AG08396 (cell line): ENCODE measurements at places on chromosomes 5 and 9.
A peak's percentile ranks its signal among the peaks of the same experiment; 100 is the strongest.

DNA sequence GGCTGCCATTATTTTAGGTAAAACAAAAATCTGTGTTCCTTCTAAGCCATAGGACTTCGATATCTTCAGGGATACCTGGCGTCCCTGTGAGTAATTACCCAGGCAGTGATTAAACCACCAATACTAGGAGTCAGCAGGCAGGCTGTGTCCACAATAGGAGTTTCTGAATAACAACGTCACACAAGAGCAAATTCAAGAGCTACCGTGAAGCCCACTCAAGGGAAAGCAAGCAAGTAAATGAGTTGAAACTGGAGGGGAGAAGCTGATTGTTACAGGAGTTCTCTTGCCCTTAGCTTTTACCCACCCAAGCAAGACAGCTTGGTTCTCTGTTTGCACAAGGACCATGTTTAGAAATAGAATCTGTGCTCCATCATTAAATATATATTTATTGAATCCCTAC is 50.8 kb downstream of the SEMA5A start:
- no peak for DNase-seq

- no peak for DNase-seq
Observed at GRCh38 chr9:33177086-33177485, 9.9 kb upstream of the B4GALT1 start.

DNA sequence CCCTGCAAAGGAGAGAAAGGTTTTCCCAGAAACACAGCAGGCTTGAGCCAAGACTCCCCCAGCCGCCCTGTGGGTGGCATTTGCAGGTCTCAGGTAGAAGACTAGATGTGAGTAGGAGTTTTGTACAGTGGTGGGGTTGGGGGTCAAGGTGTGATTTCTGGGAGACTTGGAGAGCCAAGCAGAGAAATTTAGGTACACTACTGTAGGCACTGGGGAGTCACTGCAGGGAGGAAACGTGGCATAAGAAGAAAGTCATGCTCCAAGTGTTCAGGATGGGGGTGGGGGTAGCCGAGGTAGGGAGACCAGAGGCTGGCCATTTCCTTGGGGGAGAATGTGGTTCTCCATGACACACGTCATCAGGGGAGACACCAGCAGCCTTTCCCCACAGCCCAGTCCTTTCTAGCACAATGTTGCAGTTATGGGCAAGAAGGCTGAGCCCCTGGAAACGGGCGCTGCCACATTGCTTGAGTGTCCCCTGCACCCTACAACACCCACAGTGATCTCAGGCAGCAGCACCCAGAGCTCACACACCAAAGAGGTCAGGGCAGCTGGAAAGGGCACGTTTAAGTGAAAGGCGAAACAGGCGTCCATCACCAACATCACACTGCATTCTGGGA is 210.5 kb downstream of the FSTL4 start:
- DNase-seq, result no peak

DNA sequence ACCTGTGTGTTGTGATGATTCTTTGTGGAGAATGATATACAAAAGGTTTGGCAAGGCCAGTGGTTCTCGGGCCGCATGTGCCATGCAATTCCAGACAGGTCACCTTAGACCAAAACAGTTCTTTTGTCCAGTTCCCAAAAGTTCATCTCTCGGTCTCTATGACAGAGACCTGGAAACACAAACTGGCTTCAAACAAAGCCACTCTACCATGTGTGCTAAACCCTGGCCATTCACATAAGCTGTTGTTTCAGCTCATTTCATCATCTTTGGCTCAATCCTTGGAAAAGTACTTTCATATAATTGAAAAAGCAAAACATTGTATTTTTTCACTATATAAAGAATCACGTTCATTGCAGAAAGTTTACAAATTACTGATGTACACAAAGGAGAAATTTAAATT is 210.5 kb upstream of the SEMA6A start:
- DNase-seq, result no peak

- no peak for DNase-seq
Observed at GRCh38 chr9:105118636-105119035, 125.8 kb upstream of the SLC44A1 start.

GRCh38 chr9:5269249-5269715 is 35.2 kb downstream of the RLN2 start:
- peak; percentile 19 for DNase-seq

DNA sequence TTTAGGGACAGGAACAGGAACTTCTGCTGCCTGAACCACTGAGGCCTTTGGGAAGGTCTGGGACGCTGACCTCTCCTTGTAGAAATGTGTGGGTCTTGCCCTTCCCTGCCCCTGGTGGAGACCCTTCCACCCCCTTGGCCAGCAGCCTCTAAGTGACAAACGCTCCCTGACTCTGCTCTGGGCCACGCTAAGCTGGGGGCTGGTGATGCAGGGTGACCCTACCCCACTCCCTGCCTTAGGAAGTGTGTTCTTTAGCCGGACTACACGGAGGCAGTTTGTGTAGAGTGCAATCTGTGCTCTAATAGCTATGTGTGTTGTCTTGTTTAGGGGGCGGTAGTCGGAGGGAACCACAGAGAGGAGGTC is 123.0 kb downstream of the COL23A1 start:
- no peak for DNase-seq

GRCh38 chr9:68648971-68649370 is 56.1 kb upstream of the PIP5K1B start:
- DNase-seq, result no peak

GRCh38 chr9:9750719-9751118 is 862.1 kb downstream of the PTPRD start:
- no peak for DNase-seq

- DNase-seq, result no peak
Observed at GRCh38 chr5:77322406-77322805, 111.9 kb downstream of the PDE8B start.

DNA sequence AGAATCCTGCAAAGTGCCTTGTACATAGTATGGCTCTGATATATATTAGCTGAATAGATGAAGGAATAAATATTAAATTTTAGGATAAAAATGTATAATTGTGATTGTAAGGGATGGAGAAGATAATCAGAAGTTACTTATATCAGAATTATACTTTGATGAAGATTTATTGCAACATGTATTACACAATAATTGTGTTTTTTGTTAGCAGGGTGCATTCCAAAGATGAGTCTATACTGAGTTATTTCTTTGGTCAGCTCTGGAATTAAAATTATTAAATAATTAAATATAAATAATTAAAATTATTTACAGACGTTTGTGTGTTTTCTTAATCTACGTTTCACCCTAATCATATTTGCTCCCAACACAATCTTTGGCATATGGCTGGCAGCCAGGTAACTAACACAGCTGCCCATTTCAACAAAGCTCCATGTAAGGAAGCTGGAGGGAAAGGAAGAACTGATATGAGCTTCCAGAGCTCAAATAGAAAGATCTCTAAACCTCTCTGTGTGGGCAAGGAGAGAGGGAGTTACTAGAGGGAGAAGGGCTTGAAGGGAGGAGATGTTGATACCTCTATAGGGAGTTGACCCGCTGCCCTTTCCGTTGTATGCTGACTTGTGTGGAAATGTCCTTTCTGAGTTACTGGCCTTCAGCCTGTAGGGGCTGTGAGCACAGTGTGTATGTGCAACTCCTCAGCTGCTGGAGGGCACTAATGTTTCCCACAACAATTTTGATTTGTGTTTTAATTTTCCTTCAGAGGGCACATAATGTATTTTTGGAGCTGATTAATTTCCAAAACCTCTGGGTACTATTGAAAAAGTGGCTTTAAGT is 403.4 kb downstream of the MAN2A1 start:
- no peak for DNase-seq

- DNase-seq, result no peak
Observed at GRCh38 chr5:168992016-168992415, 308.9 kb downstream of the SLIT3 start.

DNA sequence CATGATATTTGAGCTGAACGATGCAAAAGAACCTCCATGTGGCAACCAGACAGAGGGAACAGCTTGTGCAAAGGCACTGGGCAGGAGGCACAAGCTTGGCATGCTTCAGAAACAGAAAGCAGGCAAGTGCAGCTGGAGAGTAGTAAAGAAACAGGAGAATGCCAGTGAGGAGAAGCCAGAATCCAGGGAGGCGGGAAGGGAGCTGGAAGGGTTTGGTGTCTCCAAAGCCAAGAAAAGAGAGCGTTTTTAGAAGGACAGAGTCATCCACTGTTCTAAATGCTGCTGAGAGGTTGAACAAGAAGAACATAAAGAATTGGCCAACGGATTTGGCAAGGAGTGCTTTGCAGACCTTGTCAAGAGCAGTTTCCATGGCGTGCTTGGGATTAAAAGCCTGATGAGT is 124.7 kb downstream of the TLE1 start:
- no peak for DNase-seq

DNA sequence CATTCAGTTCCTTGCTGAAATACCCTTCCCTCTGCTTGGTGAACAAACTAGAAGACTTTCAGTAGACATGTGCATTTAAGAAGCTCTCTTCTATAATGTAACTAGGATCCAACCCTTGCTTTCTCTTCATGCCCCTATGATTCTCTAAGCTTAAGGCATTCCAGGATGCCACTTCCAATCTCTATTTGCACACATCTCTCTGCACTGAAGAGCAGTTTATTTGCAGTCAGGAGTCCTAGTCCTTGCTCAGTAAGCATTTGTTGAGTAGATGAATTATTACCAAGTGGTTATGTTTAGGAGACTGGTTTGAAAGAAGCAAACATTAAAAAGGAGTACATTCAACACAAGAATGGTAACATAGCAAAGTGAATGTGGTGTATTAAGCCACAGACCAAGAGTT is 274.2 kb upstream of the KLF9 start:
- no peak for DNase-seq

- no peak for DNase-seq
Observed at GRCh38 chr9:123660691-123661466, 269.0 kb downstream of the DENND1A start.

DNA sequence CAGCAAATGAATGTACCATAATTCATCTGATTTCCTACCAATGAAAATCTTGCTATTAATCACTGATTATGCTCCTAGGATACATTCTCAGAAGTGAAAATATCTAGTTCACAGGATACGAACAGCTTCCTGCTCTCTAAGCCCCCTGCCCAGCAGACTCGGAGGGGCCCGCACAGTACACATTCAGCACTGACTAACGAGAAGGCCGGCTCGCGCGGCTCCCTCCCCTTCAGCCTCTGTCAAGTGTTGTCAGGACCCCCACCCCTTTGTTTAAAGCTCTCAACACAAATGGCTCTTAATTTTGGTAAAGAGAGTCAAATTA is 82.0 kb downstream of the PRRT1B start:
- no peak for DNase-seq

DNA sequence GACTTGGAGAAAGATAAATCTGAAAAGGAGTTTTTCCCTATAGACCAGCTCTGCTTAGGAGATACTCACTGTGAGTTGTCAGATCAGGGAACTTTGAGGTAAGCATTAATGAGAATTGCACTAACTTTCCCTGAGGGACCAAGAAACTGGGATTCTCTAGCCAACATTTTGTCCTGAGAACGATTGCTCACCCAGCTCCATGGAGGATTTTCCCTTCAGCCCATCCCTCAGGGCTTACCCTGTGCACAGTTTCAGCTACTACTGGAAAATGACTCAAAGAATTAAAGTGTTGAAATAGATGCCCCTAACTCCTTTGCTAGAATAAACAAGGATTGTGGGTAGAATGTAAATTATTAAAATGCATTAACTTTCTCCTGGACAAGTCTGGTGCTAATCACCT is 237.2 kb upstream of the IL12B start:
- DNase-seq, result no peak

DNA sequence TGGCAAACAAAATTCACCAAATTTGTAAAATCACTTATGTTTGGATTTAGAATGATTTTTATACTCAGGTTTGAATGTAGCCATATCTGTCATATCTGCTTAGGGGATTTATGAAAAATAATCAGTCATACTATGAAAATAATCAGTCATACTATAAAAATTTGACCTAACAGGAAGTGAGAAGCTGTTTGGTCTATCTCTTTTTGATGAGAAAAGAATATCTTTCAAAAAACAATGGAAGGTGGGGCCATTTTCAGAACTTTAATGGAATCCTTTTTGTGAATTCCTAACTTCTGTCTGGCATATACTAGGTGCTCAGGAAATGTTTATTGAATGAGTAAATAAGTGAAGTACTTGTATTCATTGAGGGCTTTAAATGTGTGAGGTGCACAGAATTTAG is 70.1 kb downstream of the CWC27 start:
- DNase-seq, result no peak

DNA sequence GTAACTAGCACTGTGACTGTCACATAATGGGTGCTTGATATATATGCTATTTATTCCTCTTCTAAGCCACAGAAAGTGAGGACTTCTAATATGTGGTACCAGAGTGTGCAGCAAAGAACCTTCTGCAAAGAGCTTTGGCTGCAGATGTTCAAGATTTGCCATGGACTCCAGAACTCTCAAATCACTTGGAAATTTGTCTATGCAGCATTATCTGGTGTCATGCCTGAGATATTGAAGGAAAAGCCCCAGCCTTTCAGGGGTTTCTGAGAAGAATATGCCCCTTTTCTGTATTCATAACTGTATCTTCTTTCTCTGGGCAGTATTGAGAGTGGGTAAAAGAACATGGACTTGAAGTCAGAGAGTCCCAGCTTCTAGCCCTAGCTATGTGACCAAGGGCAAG is 4.8 kb upstream of the G3BP1 start:
- DNase-seq, result no peak

- peak; percentile 75 for DNase-seq
Observed at GRCh38 chr9:111572950-111573604, 26.4 kb downstream of the PTGR1 start.

DNA sequence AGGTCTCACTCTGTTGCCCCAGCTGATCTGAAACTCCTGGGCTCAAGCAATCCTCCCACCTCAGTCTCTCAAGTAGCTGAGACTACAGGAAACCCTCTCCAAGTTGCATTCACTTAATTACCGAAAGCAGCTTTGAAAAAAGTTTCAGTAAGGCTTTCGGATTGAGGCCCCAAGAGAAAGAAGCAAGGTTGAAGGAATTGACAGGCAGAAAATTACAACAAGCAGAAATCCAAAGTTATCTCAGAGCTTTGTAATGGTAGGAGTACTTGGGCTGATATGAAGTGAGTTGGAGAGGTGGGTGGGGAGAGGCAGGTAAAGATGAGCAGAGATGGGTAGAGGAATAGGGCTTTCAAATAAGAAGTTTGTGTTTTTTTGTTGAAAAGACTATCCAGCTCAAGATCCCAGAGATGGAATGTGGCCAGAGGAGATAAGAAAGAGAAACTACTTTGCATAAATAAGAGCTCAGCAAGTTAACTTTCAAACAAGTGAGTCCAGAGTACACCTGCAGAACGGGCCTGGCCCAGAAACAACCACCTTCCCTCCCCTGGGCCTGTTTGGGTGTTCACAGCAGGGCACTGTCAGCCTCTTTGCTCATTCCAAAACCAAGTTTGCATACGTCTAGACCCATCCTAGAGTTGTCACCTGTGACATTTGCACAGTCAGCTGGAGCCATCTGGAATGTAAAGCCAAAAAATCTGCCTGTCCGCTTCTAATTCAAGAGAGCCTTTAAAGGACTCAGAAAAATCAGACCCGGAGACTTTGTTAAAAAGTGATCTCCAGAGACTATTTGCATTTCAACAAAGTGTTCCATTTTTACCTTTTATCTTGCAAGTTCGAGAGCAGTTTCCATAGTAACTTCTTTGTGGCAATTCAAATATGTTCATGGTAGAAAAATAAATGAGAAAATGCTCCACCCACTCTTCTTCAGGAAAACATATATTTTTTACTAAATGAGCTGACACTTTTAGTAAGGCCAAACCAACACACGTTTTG is 2.2 kb upstream of the CLINT1 start:
- DNase-seq, result no peak

GRCh38 chr9:81531511-81531910 is 157.8 kb downstream of the TLE1 start:
- DNase-seq, result no peak

GRCh38 chr5:135747824-135748223 is 86.6 kb upstream of the SLC25A48 start:
- DNase-seq, result no peak

- DNase-seq, result no peak
Observed at GRCh38 chr5:141785711-141786110, 92.5 kb downstream of the PCDH1 start.
